PC-3 (cell line): ENCODE measurements at places on chromosomes 2 and 18.

GRCh38 chr18:35478520-35479435, 19.0 kb downstream of the INO80C start:
- no peaks in the 10 kb centered on the region for H3K27me3 ChIP-seq
- H3K4me1 ChIP-seq = peaks cover 45% of the 10 kb centered on the region
- peak; percentile 83 for DNase-seq
- peak overlapping the region; percentile 98 for H3K27ac ChIP-seq
- peak overlapping the region; percentile 48 for H3K4me3 ChIP-seq

- no peaks in the 10 kb centered on the region for H3K27me3 ChIP-seq
- H3K4me3 ChIP-seq = no peak overlapping the region
- no peaks in the 10 kb centered on the region for H3K36me3 ChIP-seq
- DNase-seq = no peak
- H3K27ac ChIP-seq = no peak overlapping the region
Measured at GRCh38 chr2:60886991-60887390, 5.6 kb downstream of the REL start.

DNA sequence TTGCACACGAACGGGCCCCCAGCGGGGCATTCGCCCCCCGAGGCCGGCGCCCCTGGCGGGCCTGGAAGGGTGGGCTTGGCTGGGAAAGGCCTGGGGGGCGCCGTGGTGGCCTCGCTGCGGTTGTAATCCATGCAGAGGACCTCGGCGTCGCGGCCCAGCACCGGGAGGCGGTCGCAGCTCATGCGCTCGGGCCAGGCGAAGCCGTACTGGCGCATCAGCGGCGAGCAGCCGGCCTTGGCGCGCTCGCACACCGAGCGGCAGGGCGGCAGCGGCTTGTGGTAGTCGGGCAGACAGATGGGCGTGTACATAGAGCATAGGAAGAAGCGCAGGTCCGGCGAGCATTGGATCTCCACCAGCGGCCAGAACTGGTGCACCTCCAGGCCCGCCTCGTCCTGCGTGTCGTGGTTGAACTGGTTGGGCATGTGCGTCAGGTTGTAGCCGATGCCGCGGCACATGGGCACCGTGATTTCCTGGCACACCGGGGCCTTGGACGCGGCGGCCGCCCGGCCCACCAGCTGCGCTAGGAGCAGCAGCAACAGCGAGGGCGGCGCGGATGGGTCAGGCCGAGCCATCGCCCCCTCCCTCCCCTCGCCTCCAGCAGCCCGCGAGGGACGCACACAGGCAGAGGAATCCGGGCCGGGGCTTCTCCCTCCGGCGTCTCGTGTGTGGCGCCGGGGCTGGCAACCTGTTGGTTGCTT, 1.4 kb downstream of the FZD5 start:
- DNase-seq = peak; percentile 59
- H3K36me3 ChIP-seq = no peaks in the 10 kb centered on the region
- H3K27me3 ChIP-seq = no peaks in the 10 kb centered on the region
- peaks cover 14% of the 10 kb centered on the region; the same call in 1 of the 2 replicates for H3K4me1 ChIP-seq
- H3K27ac ChIP-seq = peak overlapping the region; percentile 35; the same call in 1 of the 2 replicates
- peak overlapping the region; percentile 94 for H3K4me3 ChIP-seq

DNA sequence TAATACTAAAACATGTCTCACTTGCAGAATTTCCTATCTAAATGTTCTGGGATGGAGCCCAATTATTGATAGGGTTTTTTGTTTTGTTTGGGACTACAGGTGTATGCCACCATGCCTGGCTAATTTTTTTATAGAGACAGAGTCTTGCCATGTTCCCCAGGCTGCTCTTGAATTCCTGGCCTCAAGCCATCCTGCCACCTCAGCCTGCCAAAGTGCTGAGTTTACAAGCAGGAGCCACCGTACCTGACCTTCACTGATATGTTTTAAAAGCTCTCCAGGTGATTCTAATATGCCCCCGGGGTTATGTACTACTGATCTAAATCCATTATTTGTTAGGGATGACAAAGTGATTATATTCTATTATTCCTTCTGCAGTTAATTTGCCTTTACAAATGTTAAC, 2.2 kb downstream of the ELAC1 start:
- H3K4me3 ChIP-seq = no peak overlapping the region
- no peak overlapping the region for H3K27ac ChIP-seq
- H3K36me3 ChIP-seq = no peaks in the 10 kb centered on the region
- H3K4me1 ChIP-seq = peaks cover 17% of the 10 kb centered on the region
- DNase-seq = peak; percentile 37

DNA sequence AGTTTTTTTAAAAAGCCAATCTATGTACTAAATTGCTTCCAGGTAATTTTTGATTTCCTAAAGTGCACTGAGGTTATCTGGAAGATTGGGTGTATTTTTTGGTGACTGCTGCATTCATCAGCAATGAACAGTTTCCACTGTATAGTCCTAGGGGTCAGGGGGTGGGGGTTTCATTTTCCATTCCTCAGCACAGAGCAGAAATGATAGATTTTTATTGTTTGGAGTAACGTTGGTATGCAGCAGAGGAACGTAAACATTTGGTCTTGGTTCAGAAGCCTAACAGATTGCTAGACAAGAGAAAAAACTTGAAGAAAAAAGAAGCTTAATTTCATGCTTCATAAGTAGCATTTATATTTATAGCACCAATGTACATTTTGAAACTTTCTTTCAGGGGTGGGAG, 54.9 kb downstream of the ZCCHC2 start:
- H3K4me3 ChIP-seq = no peak overlapping the region
- peaks cover 23% of the 10 kb centered on the region for H3K36me3 ChIP-seq
- H3K27ac ChIP-seq = no peak overlapping the region
- no peaks in the 10 kb centered on the region for H3K4me1 ChIP-seq
- no peak for DNase-seq
- H3K27me3 ChIP-seq = no peaks in the 10 kb centered on the region

DNA sequence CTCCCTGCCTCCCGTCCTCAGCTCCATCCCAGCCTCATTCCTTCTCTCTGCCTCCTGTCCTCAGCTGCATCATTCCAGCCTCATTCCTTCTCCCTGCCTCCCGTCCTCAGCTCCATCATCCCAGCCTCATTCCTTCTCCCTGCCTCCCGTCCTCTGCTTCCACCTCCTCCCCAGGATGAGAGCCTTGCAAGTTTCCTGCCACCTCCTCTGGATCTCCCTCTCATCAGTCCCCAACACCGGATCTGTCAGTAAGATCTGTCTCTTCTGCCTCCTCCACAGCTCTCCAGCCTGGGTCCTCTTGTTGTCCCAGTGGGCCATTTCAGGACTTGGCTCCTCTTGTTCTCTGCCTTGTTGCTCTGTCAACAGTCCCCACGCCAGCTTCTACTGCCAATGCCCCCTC, 130.9 kb downstream of the NDUFA10 start:
- no peak overlapping the region for H3K27ac ChIP-seq
- H3K36me3 ChIP-seq = no peaks in the 10 kb centered on the region
- peaks cover 19% of the 10 kb centered on the region; the same call in 1 of the 2 replicates for H3K27me3 ChIP-seq
- H3K4me1 ChIP-seq = no peaks in the 10 kb centered on the region

DNA sequence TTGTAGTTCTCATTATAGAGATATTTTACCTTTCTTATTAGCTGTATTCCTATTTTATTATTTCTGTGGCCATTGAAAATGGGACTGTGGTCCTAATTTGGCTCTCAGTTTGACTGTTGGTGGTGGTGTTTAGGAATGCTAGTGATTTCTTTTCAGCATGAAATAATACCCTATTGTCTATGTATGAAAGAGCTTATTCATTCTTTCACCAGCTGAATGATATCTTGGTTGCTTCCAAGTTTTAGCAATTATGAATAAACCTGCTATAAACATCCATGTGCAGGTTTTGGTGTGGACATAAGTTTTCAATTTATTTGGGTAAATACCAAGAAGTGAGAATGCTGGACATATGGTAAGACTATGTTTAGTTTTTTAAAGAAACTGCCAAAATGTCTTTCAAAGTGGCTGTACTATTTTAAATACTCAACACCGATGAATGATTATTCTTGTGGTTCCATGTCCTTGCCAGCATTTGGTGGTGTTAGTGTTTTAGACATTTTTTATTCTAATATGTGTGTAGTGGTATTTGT, 501.6 kb upstream of the GYPC start:
- H3K27me3 ChIP-seq = no peaks in the 10 kb centered on the region
- no peaks in the 10 kb centered on the region for H3K36me3 ChIP-seq
- no peak overlapping the region for H3K4me3 ChIP-seq
- no peak overlapping the region for H3K27ac ChIP-seq
- H3K4me1 ChIP-seq = no peaks in the 10 kb centered on the region

- H3K27me3 ChIP-seq = no peaks in the 10 kb centered on the region
- no peak for DNase-seq
- H3K36me3 ChIP-seq = no peaks in the 10 kb centered on the region
- H3K4me3 ChIP-seq = no peak overlapping the region
Measured at GRCh38 chr2:197254776-197255530, 55.6 kb downstream of the ANKRD44 start.

DNA sequence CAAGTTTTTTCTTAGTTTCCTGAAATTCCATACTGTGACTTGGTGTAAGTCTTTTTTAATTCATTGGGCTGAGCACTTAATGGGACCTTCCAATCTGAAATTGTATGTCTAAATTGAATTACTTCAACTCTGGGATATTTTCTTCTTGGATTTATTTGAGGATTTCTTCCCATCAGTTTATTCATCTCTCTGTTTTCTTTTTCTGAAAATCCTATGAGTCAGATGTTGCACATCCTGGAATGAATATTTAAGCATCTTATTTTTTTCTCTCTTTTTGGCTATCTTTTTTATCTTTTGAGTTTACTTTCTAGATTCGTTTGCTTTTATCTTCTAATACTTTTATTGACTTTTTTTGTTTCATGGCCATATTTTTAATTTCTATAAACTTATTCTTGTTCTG, 55.4 kb upstream of the ACYP2 start:
- no peaks in the 10 kb centered on the region for H3K27me3 ChIP-seq

DNA sequence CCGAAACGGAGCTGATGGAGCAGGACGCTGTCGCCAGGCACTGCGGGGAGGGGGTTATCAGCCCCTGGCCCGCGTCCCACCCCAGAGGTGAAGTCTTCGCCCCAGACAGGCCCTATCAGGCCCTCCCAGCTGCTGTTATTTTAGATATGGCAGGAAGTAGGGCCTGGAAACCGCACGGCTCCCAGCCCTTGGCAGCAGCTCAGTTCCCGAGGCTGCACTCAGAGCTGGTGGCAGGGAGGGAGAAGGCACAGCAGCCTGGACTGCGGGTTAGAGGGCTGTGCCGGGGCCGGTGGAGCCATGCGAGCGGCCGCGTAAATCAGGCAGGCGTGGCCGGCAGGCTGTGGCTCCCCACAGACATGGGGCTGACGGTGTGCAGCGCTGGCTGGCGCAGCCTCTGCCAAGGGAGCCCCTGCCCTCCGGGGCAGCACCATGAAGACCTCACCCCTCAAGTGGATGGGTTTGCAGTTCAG, 111.4 kb downstream of the NFATC1 start:
- H3K27me3 ChIP-seq = no peaks in the 10 kb centered on the region
- no peak overlapping the region for H3K27ac ChIP-seq
- no peak for DNase-seq
- no peaks in the 10 kb centered on the region for H3K36me3 ChIP-seq

- no peaks in the 10 kb centered on the region for H3K27me3 ChIP-seq
- H3K36me3 ChIP-seq = no peaks in the 10 kb centered on the region; the same call in 1 of the 2 replicates
- no peak overlapping the region for H3K27ac ChIP-seq
- DNase-seq = no peak
Measured at GRCh38 chr2:241571821-241572620, 13.5 kb downstream of the BOK start.

GRCh38 chr2:28228434-28228995, 164.1 kb upstream of the FOSL2 start:
- H3K4me3 ChIP-seq = no peak overlapping the region
- no peak overlapping the region for H3K27ac ChIP-seq
- H3K4me1 ChIP-seq = peaks cover 12% of the 10 kb centered on the region
- H3K36me3 ChIP-seq = no peaks in the 10 kb centered on the region
- peak; percentile 9 for DNase-seq
- H3K27me3 ChIP-seq = no peaks in the 10 kb centered on the region

DNA sequence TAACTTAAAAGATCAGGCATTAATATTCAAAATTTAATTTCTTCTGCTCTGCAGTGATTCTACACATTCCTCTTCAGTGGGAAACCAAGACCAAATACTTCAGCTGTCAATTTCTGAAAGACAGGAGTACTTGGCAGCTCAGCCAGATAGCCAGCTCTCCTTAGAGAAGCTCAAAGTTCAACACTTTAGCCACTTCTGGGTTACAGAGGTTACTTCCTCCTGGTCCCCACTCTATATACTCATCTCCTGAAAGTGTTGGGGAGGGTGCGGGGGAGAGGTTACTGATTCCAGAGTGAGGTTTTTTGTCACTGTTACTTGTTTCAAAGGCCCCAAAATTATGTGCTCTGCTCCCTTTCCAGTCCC, 4.1 kb downstream of the CYTIP start:
- H3K4me1 ChIP-seq = no peaks in the 10 kb centered on the region
- H3K27ac ChIP-seq = no peak overlapping the region
- DNase-seq = no peak
- peaks cover 28% of the 10 kb centered on the region; the same call in 1 of the 2 replicates for H3K27me3 ChIP-seq

DNA sequence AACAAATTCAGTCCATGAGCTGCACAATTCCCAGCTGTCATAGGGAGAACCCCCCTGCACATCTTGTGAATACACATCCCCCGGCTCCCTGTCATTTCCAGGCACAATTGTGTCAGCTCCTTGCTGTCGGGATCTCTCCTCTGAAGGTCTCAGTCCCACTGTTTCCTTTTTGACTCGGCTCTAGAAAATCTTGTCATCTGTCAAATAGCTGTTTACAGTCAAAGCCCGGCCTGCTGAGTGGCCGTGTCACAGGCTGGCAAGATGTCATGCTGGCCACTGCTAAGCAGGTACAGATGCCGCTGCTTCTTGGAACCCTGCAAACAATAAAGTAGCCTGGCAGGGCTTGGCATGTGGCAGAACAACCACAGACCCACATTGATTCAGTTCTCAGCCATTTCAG, 61.7 kb downstream of the LYPD1 start:
- no peak for DNase-seq
- H3K4me3 ChIP-seq = no peak overlapping the region
- H3K27me3 ChIP-seq = no peaks in the 10 kb centered on the region
- H3K4me1 ChIP-seq = no peaks in the 10 kb centered on the region
- no peak overlapping the region for H3K27ac ChIP-seq

GRCh38 chr2:56248965-56249742, 65.4 kb downstream of the CCDC85A start:
- no peak overlapping the region for H3K27ac ChIP-seq
- no peaks in the 10 kb centered on the region for H3K4me1 ChIP-seq
- H3K36me3 ChIP-seq = no peaks in the 10 kb centered on the region
- no peak for DNase-seq

GRCh38 chr2:210503001-210503623, 26.6 kb upstream of the LANCL1 start:
- H3K36me3 ChIP-seq = no peaks in the 10 kb centered on the region
- H3K27me3 ChIP-seq = no peaks in the 10 kb centered on the region
- peak overlapping the region; percentile 52 for H3K4me3 ChIP-seq
